ENCODE measurements at places on chromosomes 1 and 21.

GRCh38 chr1:56933606-56934005 is 32.2 kb downstream of the C8B start:
- no peak for DNase-seq

- DNase-seq: no peak
Observed at GRCh38 chr1:20981915-20982314, 194.8 kb downstream of the EIF4G3 start.

DNA sequence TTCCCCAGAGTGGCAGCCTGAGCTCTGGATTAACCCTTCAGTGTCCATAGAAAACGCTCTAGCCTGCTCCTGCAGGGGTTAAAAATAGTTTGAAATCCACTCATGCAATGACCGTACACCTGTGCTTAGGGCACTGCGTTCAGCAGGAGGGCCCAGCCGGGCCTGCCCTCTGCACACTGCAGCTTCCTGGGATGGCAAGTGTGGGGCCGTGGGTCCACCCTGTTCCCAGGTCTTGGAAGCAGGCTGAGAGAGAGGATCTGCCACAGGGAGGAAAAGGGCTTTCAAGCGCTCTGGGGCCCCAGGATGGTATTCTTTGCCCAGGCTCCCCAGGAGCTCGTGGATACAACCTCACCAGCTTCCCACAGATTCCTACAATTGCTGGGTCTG is 1.5 kb upstream of the S100B start:
- DNase-seq: no peak

DNA sequence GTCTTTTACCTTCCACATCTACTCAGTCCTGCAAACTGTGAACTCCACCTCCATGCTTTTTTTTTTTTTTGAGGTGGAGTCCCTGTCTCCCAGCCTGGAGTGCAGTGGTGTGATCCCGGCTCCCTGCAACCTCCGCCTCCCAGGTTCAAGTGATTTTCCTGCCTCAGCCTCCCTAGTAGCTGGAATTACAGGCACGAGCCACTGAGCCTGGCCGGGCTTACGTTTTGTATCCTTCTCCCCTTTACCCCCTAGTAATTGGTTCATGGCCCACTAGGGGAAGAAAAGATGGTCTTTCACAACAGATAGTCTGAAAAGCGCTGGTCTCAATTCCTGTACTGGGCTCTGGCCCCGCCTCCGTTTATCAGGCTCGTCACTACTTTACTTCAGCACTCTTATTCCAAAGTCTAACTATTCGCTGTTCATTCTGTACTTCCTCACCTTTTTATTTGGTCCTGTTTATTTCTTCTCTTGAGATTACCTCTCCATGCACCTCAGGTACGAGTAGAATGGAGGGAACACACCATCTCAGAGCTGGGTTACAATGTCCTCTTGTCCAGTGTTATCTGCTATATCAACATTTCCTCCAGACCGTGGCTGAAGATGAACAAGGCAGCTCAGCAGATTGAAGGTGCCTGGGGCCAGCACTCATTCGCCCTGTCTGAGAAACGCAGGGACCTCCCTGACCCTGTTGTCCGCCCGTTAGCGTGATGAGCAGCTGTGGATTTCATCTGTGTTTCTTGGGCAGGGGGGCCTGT is 16.2 kb downstream of the CNST start:
- no peak for DNase-seq

DNA sequence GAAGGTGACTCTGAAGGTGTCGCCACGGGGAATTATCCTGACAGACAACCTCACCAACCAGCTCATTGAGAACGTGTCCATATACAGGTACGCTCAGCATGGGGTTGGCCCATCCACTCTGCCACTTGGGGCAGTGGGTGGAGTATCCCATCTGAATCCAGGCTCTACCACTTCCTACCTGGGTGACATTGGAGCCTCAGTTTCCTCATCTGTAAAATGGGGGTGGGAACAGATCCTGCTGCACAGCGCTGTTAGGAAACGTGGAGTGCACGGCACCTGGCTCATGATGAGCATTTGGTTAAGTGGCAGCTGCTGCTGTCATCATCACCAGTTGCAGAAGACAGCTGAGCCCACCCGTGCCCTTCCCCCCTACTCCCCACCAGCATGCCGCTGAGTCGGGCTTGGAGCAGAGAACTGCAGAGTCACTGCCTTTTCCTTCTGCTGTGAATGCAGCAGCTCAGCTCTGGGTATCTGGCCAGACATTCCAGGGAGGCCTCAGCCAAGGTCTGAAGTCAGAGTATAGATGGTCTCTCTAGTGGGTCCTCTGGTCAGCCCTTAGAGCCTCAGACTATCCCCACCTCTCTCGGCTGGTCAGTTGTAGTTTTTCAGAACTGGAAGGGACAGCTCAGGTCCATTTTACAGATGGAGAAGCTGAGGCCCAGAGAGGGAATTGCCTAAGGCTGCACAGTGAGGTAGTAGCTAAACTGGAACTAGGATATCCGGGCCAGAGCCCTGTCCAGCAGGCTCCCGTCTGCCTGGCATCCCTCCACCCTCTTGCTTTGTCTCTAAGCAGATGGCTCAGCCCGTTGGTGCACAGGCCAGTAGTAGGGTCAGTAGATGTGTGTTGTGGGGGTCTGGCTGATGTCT is 11.7 kb downstream of the LDLRAP1 start:
- no peak for DNase-seq

DNA sequence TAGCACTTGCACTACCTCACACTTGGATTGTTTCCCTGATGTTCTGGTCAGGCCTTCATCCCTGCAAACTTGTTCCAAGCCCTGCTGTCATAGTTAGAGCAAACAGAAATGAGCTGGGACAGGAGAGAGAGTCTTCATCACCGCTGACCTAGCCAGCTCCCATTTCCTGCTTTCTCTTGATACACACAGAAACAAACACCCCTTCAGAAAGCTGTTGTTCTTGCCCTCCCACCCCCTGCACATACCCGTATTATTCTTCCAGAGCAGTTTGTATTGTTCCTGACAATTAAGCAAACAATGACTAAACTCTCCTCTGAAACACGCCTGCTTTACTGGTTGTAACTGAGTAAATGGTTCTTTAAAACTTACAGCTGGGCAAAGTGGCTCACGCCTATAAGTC is 2.9 kb upstream of the SYT2 start:
- peak; percentile 35 for DNase-seq

DNA sequence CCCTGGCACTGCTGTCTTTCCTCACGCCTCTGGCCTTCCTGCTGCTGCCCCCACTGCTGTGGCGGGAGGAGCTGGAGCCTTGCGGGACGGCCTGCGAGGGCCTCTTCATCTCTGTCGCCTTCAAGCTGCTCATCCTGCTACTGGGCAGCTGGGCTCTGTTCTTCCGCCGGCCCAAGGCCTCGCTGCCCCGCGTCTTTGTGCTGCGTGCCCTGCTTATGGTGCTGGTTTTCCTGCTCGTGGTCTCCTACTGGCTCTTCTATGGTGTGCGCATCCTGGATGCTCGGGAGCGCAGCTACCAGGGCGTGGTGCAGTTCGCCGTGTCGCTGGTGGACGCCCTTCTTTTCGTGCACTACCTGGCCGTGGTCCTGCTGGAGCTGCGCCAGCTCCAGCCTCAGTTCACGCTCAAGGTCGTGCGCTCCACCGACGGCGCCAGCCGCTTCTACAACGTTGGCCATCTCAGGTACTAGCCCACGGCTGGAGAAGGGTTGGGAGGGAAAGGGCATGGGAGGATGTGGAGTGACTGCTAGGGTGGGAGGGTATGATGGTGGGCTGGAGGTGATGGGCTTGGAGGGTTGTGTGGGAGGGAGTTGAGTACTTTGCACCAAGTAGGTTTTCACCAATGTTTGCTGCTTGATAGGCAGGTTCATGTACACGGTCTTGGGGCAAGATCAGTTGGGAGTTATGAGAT is 18.9 kb downstream of the VANGL2 start:
- no peak for DNase-seq

- DNase-seq: no peak
Observed at GRCh38 chr21:14686466-14687267, 140.6 kb upstream of the SAMSN1 start.

DNA sequence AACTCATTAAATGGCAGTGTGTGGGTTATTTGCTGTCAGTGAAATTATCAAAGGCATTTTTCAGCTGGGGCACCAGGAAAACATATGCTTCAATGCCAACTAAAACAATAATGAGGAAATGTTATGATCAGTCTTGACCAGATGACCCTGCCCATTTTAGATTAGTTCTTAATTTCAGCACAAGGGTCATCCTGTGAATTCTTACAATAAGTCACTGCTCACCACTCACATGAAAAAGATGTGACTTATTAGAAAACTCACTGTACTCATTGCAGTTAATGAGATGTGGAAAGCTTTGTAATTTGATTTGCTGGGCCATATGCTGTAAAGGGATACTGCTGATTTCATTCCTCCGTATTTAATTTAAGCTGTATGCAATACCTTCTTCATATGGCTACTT is 178.5 kb upstream of the LMO4 start:
- no peak for DNase-seq

GRCh38 chr1:74674278-74675048 is 871 bp upstream of the ERICH3 start:
- DNase-seq: peak; percentile 8

- no peak for DNase-seq
Observed at GRCh38 chr1:30403726-30404125, 319.7 kb downstream of the MATN1 start.

DNA sequence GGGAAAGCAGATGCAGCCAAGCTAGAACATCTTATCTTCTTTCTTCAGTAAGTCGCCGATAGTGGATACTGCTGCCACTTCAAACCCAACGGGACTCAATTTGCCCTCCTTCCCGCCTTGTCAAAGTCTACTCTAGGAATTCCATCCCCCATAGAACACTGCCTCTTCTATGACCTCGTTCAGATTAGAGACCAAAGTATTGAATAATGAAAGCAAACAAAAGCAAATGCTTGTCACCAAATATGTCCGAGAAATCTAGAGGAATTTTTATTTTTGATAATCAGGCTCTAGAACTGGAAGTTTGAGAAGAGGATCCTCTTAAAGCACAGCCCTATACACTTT is 853 bp upstream of the RRAGC start:
- peak; percentile 33 for DNase-seq

DNA sequence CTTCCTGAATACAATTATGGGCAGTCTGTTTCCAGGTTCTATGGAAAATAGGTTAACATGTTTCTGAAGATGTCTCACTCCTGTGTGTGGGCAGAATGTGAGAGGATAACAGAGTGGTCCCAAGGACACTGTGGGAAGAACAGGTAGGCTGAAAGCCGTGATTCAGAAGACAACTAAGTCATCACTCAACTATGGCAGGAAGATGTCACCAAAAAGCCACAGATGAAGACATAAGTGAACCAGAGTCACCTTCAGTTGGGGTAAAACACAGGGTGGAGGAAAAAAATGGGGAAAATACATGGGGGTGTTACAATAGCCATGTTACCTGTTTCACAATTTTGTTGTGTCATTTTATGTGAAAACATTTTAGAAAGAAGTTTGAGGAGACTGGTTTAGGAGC is 75.1 kb downstream of the UCHL5 start:
- no peak for DNase-seq
